ENCODE measurements at places on chromosomes 12 and 14.

- DNase-seq, result no peak
Measured at GRCh38 chr14:85566603-85567002, 36.7 kb downstream of the FLRT2 start.

GRCh38 chr12:52229836-52230343 is 3.2 kb upstream of the KRT7 start:
- no peak for DNase-seq

- DNase-seq, result no peak
Measured at GRCh38 chr14:68846466-68846865, 53.6 kb upstream of the ZFP36L1 start.

GRCh38 chr12:76037130-76038103 is 5.8 kb upstream of the PHLDA1 start:
- DNase-seq, result peak; percentile 73

DNA sequence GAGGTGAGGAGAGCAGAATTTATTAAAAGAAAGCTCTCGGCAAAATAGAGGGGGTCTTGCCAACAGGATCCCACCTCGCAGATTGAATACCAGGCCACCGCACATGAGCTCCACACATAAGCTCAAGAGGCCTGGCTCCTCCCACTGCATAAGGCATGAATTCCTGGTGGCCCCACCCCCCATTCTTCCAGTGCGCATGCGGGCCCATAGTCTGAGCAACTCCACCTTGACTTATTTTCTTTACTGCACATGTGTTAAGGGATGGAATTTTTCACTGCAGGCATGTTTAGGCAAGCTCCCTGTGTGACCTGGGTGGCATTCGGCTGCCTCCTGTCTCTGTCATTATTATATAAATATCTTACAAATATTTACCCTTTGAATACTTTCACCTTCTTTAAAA is 412.5 kb downstream of the RMST start:
- DNase-seq, result no peak

GRCh38 chr12:3728686-3729085 is 24.2 kb downstream of the CRACR2A start:
- DNase-seq, result peak; percentile 7

GRCh38 chr12:100668945-100669536 is 95.6 kb downstream of the GAS2L3 start:
- peak; percentile 31 for DNase-seq

GRCh38 chr12:124779161-124780141 is 84.2 kb downstream of the SCARB1 start:
- DNase-seq, result no peak

DNA sequence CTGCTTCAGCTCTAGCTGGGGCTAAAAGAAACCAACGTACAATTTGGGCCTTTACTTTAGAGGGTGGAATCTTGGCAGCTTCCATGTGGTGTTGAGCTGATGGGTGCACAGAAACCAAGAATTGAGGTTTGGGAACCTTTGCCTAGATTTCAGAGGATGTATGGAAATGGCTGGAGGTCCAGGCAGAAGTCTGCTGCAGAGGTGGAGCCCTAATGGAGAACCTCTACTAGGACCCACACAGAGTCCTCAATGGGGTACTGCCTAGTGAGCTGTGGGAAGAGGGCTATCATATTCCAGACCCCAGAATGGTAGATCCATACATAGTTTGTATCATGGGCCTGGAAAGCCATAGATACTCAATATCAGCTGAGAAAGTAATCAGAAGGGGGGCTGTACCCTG is 500.4 kb upstream of the ATP2B1 start:
- no peak for DNase-seq

DNA sequence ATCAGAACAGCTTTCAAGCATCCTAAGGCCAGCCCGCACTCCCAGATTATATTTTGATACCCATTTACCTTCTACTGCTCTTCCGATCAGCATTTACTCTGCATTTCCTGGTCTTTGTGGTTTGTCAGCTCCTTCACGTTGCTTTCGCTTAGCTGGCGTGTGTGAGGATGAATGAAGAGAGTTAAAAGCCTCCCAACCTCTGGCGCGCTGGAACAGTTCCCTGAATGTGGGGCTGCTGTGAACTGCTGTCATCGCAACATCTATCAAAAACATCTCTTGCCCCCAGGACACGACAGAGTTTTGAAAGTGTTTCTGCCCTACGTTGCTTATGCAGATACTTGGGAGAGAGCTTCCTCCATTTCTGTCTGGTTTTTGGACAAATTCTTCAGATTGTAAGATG is 129.2 kb downstream of the KCNA5 start:
- DNase-seq, result no peak

- no peak for DNase-seq
Measured at GRCh38 chr14:103110681-103111231, 12.5 kb upstream of the TNFAIP2 start.

- DNase-seq, result no peak
Measured at GRCh38 chr14:90785471-90785870, 30.8 kb downstream of the TTC7B start.

GRCh38 chr12:110741341-110742095 is 1.2 kb downstream of the PPP1CC start:
- peak; percentile 29 for DNase-seq

DNA sequence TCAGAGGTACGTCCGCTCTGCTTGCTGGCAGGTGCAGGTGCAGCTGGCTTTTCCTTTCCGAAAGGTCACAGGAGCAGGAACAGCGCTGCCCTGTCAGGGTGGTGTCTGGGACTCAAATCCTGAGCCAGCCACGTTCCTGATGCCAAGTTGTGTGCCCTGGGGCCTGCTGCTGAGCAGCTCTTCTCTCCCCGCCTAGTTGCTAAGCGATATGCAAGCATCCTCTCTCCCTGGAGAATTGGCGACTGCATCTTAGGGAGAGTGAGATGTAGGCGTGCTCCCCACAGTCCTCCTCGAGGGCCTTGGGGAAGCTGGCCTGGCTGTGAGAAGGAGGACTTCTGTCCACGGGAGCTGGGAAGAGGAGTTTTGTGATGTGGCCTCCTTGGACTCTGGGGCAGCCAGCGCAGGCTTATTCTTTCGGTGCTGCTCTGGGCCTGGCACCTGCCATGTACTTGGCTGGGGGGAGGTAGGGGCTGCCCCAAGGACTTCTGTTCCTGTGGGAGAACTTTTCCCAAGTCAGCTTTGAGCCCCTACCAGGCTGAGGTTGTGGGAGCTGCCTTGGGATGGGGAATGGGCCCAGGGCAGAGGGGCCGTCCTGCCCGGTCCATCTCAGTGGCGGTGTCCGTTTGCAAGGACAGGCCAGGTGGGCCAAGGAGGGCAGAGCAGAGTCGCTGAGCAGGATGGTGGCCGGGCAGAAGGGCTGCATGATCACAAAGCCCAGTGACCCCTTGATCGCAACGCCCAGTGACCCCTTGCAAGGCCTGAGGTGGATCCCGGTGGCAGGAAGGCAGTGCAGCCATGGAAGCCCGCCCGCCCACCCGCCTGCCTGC is 183.5 kb downstream of the ADGRD1 start:
- DNase-seq, result no peak

DNA sequence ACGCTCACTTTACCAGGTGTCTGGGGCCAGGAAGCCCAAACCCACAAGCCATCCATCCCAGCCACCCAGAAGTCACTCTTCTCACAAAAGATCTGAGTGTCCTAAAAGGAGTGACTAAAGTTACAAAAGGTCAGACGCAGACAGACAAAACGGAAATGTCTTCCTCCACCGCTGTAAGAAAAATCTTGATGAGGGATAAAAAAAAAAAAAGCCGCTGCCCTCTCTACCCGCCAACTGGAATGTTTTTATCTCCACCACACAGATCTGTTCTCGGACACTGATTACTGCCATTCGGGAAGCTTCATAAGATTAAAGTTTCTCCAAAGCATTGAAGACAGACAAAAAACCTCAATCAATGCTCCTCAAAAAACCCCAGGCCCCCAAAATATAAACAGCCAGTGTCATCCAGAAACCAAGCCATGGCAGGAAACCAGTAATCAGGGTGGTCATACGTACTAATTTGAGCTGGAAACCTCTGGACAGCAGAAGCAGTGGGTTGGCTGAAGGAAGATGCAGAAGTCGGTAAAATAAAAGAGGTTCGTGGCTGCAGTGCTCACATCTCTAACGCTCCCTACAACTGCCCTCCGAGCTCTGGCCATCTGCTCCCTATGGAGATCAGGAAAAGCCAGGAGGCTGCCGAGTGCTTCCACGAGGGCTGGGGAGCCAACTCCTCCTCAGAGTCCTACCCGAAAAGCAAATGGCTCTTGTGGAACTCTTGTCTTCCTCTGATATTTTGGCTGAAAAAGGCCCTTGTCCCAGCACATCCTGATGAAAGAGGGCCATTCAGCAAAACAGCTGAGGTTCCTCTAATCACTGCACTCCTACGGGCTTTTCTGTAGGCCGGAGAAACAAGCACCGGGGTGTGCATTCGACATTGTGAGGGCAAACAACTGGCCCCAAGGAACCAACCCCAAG is 30.3 kb downstream of the SSH1 start:
- DNase-seq, result no peak

DNA sequence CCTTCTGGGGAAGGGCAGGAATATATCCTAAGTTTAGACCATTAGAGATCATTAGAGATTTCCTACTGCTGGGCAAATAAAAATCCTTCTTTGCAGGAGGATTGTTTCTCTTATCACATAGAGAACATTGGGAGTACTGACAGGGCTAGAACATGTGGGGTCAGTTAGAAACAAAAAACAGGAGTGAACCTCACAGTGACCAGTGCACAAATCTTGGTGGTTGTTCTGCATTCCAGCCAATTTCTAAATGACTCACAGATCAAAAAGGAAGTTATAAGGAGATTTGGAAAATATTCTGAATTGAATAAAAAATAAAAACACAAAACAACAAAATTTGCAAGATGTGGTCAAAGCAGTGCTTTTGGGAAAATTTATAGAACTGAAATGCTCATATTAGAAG is 118.8 kb downstream of the LLPH start:
- DNase-seq, result no peak

DNA sequence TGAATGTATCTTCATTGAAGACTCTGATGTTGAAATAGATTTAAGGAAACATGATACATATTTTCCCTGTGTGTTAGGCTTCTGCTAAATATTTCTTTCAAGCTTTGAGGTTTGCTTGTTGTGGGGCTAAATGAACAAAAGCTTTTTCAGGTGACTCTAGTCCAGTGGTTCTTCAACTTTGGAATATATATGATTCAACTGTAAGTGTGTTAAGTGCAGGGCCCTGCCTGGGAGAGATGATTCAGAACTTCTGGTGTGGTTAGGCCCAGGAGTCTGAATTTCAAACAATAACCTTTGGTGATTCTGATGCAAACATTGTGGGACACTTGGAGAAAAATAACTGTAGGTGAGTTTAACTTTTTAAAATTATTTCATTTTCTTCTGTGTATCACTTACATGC is 93.0 kb downstream of the TRHDE start:
- DNase-seq, result no peak

GRCh38 chr12:104313568-104314241 is 10.2 kb downstream of the EID3 start:
- DNase-seq, result no peak

DNA sequence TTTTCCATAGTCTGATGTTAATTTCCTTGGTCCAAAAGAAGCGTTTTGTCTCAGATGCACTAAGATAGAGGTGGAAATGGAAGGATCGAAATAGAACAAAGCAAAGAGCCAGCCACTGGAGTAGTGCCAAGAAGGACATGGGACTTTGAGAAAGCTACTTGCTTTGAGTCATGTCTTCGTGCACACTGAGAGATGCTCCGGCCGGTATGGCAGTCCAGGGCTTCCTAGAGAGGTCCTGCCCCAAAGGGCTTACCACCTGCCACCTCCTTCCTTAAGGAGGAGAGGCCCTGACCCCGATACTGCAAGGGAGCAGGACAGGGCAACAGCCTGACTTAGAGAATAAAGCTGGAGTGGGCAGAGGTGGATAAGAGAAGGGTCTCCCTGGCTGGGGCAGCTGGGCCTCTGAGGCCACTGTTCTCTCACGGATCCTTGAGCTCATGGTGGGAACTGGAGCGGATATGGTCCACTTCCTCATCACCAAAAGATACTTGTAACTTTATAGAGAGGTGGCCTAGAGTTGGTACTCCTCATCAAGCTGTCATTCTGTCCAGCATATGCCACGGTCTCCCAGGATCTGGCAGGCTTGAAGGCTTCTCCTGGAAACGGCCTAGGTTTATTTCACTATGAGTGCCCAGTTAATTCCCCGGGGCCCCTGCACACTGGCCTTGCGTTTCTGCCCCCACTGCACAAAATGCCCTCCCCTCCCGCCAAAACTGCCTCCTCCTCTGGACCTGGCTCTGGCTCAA is 57.4 kb downstream of the FOXN3 start:
- DNase-seq, result no peak

- no peak for DNase-seq
Measured at GRCh38 chr14:69768873-69769272, 1.9 kb downstream of the SRSF5 start.

DNA sequence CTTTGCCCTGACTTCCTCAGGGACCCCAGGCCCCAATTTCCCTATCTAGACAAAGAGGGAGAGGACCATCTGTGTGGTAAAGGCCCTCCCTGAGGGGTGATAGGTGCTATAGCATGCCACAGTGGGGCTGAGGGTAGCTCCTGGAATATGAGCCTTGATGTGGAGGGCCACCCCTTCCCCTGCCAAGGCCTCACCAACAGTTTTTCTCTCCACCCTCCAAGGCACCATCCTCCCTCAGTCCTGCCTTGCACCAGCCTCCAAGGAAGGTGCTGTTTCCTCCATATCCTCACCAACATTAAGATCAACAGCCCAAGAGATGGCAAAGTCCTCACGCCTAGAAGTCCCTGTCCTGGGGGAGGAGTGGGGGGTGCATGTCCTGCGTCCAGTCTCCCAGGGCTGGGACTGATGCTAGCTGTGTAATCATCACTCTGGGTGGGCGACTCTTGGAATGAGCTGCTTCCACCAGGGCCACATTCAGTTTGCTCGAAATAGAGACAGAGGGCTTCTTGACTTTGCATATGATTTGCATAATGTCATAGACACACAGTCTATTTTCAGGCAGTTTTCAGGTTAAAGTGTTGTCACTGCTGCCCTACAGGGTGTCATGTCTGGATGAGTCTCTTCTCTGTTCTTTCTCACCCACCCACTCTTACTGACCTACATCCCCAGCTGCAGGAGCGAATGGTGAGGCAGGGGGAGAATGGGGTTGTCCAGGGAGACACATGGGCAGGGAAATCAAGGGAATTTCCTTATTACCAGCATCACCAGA is 17.4 kb downstream of the ACVRL1 start:
- no peak for DNase-seq

GRCh38 chr12:66228462-66228861 is 39.4 kb downstream of the IRAK3 start:
- no peak for DNase-seq

GRCh38 chr12:109291521-109292341 is 17.4 kb downstream of the FOXN4 start:
- DNase-seq, result no peak

DNA sequence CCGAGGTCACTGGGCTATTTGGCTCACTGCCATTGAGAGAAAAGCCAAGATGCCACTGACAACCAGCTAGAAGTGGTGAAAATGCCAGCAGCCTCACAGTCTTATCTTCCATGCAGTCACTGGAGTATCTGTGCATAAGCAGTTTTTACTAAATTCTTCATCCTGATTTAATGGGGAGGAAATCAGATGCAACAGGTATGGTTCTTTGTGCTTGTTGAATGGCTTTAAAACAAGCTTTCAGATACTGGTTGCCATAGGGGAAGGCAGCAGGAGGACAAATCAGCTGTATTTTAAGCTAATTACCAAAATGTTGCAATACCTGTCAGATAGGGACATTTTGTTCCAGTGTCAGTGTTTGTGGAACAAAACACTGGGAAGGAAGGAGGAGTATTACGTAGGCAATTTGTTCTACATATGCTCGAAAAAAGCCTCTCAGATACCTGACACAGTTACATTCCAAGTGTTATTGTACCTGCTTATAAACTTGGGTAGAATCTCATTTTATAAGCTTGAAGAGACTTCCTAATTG is 54.1 kb upstream of the ARHGAP5 start:
- no peak for DNase-seq

GRCh38 chr12:112183141-112184021 is 58.0 kb downstream of the TRAFD1 start:
- no peak for DNase-seq

GRCh38 chr12:122996188-122996601 is 15.7 kb downstream of the ARL6IP4 start:
- DNase-seq, result no peak
